ENCODE measurements at places on chromosomes 1 and 21.
A peak's percentile ranks its signal among the peaks of the same experiment; 100 is the strongest.

DNA sequence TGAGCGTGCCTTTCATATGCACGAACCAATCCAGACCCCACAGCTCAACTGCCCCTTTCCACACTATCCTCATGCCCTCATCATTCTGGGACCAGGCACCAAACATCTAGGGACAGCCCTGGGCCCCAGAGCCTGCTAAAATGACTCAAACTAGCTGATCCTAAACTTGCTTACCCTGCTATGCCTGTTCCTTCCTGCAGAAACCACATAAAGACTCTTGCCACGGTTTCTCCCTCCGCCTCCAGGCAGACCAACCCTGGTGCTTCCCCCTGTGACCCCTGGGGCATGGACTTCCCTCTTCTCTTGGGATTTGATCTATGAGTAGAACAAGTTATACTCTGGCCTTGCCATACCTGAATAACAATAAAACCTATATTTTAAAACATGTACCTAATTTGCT is 138.0 kb upstream of the CD34 start:
- DNase-seq, result no peak

DNA sequence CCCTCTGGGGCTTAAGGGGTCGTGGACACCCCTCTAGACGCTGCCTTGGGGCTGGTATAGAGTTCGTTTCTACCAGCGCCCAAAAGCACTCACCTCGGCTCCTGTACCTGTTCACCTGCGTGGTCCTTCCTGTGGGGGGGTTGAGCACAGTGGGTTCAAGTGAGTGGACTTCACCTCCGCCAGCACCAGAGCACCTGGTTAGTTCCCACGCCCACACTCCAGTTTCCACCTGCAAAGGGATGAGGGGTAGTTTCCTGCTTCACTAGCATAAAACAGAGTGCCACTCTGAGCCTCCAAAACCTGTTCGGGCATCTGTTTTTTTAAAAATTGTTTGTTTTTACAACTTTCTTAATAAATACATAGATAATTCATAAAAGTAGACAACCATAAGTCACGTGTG is 64.5 kb upstream of the SIPA1L2 start:
- DNase-seq, result no peak

GRCh38 chr1:23343221-23344110 is 618 bp downstream of the HNRNPR start:
- peak; percentile 27 for DNase-seq

- no peak for DNase-seq
These were observed 10.3 kb downstream of the CLIC6 start for GRCh38 chr21:34679051-34679450.

- DNase-seq, result no peak
These were observed 81.8 kb downstream of the OLFML2B start for GRCh38 chr1:161941726-161942436.

DNA sequence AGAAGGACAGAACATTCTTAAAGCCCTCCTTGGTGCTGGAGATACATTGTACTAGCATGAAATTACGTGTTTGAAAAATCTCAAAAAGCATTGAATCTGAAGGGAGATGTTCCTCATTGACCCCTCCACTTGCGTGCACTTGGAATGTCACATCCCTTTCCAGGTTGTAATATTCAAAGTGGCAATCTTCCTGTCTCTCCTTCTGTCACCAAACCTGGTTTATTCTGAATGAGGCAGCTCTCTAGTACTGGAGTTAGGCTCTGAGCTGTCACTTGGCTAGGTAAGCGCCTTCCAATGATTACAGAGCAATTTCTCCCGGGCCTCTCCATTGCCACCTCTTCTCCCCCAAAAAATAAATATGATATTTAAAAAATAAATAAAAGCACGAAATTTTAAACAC is 855 bp downstream of the DSCAM start:
- DNase-seq, result no peak

DNA sequence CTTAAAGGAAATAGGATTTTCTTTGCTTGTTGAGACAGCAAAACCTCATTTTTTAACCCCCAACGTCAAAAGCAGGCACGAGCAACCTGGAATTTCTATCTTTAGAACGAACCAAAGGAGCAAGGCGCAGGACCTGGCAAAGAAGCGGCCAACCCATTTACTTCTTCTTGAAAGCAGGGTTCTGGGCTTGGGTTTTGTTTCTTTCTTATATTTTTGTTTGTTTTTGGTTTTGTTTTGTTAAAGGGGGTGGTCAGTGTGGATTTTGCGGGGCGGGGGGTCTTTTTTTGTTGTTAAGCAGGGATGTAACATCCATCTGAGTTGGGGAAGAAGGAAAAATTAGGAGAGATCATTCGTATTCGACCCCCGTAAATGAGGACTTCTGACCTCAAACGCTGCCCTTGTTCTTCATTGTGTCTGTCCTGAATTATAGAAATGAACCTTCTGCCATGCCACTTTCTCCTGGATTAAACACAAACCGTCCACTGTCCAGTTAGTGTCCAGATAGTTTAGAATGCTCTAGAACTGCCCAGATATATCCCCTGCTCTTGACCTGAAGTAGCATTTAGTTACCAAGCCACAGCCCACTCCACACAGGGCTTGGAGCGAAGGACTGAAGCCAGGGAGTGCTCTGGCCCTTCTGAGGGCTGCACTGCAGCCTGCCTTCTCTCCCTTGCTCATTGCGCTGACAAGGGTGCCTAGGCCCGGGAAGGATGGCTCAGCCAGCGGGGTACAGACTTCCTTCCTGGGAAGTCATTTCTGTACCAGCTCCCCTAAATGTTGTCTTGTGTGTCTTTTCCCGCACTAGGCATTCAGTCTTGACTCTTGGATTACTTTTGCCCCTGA is 909 bp upstream of the APP start:
- no peak for DNase-seq

DNA sequence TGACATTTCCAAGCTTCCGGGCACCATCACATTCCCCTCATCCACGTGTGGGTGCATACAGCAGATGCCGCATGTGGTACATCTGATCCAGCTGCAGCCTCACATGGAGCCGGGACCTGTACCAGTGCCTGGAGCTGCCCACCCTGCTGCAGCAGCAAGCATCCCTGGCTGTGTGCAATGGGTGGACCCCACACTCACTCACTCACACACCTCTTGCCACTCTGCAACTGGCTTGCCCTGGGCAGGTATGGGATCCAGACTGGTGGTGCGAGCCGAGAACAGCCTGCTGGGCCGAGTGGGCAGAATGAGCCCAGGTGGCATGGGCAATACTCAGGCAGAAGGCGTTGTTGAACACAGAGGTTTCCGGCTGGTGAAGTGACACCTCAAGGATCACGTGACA is 75.0 kb downstream of the DPYD start:
- no peak for DNase-seq

DNA sequence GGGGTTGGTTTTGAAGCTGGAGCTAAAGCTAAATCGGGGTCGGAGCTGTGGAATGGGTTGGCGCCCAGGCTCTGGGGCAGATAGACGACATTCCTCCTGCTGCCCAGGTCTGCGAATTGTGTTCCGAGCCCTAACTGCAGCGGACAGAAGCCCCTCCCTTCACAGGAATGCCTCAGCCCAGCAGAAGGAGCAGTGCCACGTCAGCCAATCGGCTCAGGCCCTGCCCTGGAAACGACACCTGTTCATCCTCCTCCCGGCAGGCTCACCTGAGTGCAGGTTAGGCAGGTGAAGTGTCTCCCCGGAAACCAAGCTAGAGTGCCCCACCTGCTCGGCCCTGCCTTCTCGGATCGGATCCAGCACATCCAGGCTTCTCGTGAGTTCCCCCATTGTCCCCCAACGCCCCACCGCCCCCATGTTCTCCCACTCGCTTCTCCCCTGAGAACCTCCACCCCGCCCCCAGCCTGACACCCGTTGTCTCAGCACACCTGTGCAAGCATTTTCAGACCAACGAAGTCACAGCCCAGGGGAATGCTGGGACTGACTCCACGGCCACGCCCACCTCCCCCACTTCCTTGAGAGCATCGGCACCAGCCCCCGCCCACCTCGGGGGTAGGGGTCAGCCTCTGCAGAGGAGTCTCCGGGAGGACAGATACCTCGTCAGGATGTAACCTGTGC is 775 bp downstream of the TMEM125 start:
- no peak for DNase-seq

- no peak for DNase-seq
These were observed 12.8 kb upstream of the IFI44L start for GRCh38 chr1:78607334-78607927.

DNA sequence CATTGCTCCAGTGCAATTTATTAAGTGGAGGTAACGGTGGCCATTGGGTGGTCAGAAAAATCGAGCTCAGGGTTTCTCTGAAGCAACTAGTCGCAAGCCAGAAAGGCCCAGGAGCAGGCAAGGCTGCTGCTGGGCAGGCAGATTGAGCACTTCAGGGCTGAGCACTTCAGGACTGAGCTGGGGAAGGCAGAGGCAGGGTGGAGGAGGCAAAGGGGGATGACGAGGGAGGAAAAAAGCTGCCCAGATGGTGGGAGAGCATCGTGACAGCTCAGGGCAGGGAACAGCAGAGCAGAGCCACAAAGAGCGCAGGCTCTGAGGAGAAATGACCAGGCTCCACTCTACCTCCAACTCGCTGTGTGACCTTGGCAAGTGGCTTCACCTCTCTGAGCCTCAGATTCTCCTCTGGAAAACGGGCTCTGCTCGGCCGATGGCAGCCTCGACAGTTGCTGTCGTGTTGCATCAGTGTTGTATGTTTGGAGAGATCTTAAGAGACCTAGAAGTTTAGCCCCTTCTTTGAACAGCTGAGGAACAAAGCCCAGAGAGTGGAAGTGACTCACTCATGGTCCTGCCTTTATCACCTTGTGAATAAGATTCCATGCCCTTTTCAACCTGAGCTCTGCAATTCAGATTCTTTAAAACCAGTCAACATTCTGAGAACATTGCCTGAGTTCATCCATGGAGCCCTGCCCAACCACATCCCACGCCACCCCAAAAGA is 141.4 kb downstream of the SYF2 start:
- no peak for DNase-seq

- no peak for DNase-seq
These were observed 11.0 kb downstream of the GSTM5 start for GRCh38 chr1:109722908-109723691.

All from stimulated activated CD8-positive, alpha-beta memory T cell treated with anti-CD3 and anti-CD28 coated beads, Interleukin-4, amount 100 ng/mL, for 4 hours (primary cell).